ENCODE measurements at places on chromosomes 16 and 17. TPM values are rescaled to one million over a fixed set of nuclear protein-coding genes. Genes with fewer than 3 reads are reported as not detected.

The ZNF597 gene
- 1.9 TPM for total RNA-seq

The OR1F1 gene
- total RNA-seq: not detected

The TMEM238L gene
- total RNA-seq: not detected

The QPRT gene
- total RNA-seq: 2.5 TPM

The GCGR gene
- 0.47 TPM for total RNA-seq

The APOBR gene
- total RNA-seq: 1.2 TPM

The CD300LG gene
- 3.3 TPM for total RNA-seq

The SYCE1L gene
- total RNA-seq: 1.2 TPM

The EVPL gene
- total RNA-seq: 1.8 TPM

The CCL8 gene
- not detected for total RNA-seq

The RUNDC3A gene
- not detected for total RNA-seq

The ZNF668 gene
- total RNA-seq: 11.9 TPM

The OR1A2 gene
- not detected for total RNA-seq

The EVPLL gene
- total RNA-seq: not detected

The ZNF764 gene
- total RNA-seq: 6.3 TPM
